ENCODE measurements at places on chromosomes 6 and 20. TPM values are rescaled to one million over a fixed set of nuclear protein-coding genes. Genes with fewer than 3 reads are reported as not detected.

The GSTA3 gene
- not detected for polyA plus RNA-seq

The WFDC5 gene
- not detected for polyA plus RNA-seq

The GLP1R gene
- not detected for polyA plus RNA-seq

The CTSA gene
- polyA plus RNA-seq, result 267 TPM

The SYTL3 gene
- polyA plus RNA-seq, result 1.6 TPM

The NRN1 gene
- not detected for polyA plus RNA-seq

The CENPW gene
- polyA plus RNA-seq, result 10.6 TPM

The SIRPB1 gene
- not detected for polyA plus RNA-seq

The GNAS gene
- polyA plus RNA-seq, result 765 TPM

Measured in AG04450 (cell line).